ENCODE measurements at places on chromosomes 12 and 14. TPM values are rescaled to one million over a fixed set of nuclear protein-coding genes. Genes with fewer than 3 reads are reported as not detected.
A peak's percentile ranks its signal among the peaks of the same experiment; 100 is the strongest.

SMCO2 gene
- polyA plus RNA-seq: 0.28 TPM

KLRC2 gene
- not detected for polyA plus RNA-seq

SLC10A1 gene
- polyA plus RNA-seq: not detected

FAM90A1 gene
- 0.45 TPM for polyA plus RNA-seq

PCBP2 gene
- 459 TPM for polyA plus RNA-seq

AKAP5 gene
- 6.9 TPM for polyA plus RNA-seq

AKAP6 gene
- polyA plus RNA-seq: 0.81 TPM

RHEBL1 gene
- 1.2 TPM for polyA plus RNA-seq

APOF gene
- polyA plus RNA-seq: not detected

GRCh38 chr12:26795910-26796309 is 37.1 kb downstream of the ITPR2 start:
- H3K4me3 ChIP-seq: no peak overlapping the region
- H3K27ac ChIP-seq: no peak overlapping the region
- no peaks in the 10 kb centered on the region for H3K27me3 ChIP-seq
- DNase-seq: no peak
- no peaks in the 10 kb centered on the region for H3K4me1 ChIP-seq
- peaks cover 3% of the 10 kb centered on the region for H3K36me3 ChIP-seq

GRCh38 chr12:6377667-6377994 is 2.3 kb upstream of the SCNN1A start:
- no peak for DNase-seq
- H3K27me3 ChIP-seq: no peaks in the 10 kb centered on the region
- H3K4me3 ChIP-seq: no peak overlapping the region
- peaks cover 41% of the 10 kb centered on the region for H3K4me1 ChIP-seq

DNA sequence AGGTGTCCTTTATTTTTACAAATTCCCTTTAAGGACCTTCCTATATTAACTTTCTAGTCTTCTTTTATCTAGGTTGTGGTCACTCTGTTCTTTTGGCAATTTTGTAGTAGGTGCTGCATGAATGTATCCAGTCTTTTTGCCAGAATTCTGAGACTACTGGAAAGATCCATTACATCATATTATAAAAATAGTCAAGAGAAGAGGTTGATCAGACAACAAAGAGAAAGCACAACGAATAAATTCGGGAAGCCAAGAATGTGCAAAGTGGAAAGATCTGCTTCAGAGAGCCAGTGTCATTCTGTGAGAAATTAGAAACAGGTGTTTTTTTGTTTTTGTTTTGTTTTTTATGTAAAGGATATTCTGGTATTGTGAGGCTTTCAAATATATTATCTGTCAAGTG is 15.8 kb upstream of the SLC16A7 start:
- no peaks in the 10 kb centered on the region for H3K27me3 ChIP-seq
- H3K4me1 ChIP-seq: no peaks in the 10 kb centered on the region
- no peak for DNase-seq
- no peak overlapping the region for H3K27ac ChIP-seq

- no peak overlapping the region for H3K27ac ChIP-seq
- H3K4me3 ChIP-seq: no peak overlapping the region
- H3K27me3 ChIP-seq: no peaks in the 10 kb centered on the region
Observed at GRCh38 chr12:51753980-51754675, 94.4 kb downstream of the FIGNL2 start.

DNA sequence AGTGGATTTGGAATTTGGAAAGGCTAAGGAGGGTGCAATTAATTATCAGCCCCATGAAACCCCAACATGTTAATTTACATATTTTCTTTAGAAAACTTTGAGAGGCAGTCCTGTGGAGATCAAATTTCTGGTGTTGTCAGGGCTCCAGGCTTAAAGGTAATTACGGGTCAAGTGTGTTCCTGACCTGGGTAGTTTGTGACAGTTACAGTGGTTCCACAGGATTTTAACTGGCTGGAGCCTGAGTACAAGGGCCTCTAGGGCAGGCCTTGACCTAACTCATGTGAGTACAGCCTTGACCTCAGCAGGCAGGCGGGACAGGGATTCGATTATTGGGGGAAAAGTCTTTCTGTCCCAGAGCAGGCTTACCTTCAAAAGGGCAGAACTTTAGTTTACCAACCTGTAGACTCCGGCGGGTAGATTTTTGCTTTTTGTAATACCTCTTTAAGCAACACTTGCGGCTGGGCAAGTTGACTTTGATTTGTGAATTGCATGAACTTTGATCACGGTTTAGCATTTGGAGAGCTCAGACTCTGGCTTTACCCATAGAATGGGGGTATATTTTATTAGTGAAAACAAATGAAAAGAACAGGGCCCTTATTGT is 8.4 kb upstream of the PPTC7 start:
- H3K27me3 ChIP-seq: no peaks in the 10 kb centered on the region
- DNase-seq: peak; percentile 63
- peak overlapping the region; percentile 44 for H3K27ac ChIP-seq
- H3K4me3 ChIP-seq: no peak overlapping the region
- H3K4me1 ChIP-seq: peaks cover 15% of the 10 kb centered on the region
- H3K36me3 ChIP-seq: no peaks in the 10 kb centered on the region

DNA sequence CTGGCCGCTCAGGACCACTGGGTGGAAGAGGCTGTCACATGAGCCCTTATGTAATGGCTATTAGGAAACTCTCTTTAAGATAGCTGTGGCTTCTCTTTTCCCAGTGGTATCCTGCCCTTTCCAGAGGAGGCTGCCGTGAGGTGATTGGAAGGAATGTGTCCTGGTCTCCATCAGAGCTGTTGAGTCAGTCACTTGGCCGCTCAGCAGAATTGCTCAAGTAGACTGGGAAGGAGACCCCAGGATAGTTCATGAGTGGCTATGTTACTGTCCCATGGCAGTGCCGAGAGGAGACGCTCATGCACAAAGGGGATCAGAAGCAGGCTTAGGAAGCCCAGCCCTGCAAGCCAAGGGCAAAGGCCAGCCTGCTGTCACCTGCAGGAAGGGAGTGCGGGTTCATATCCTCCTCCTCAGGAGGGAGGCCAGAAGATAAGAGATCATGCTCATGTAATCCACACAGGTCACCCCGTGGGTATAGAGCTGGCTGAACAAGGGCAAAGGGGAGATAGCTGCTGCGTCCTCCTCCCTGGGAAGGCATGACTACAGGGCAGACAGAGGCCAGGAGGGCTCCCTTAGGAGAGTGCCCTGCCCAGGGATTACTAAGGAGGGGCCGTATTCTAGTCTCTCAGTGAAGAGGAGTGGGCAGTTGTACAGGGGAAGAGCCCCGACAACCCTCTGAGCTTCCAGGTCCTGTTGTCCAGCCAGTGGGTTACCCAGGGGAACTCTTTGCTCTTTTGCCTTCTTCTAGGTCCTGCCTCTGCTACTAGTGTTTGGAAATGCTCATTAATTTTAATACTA is 137.0 kb upstream of the MAX start:
- DNase-seq: peak; percentile 90
- H3K27ac ChIP-seq: peak overlapping the region; percentile 89
- H3K27me3 ChIP-seq: no peaks in the 10 kb centered on the region
- no peak overlapping the region for H3K4me3 ChIP-seq
- no peaks in the 10 kb centered on the region for H3K36me3 ChIP-seq

GRCh38 chr12:49667325-49668090 is 39.7 kb downstream of the FMNL3 start:
- no peak overlapping the region for H3K27ac ChIP-seq
- no peak for DNase-seq

- H3K27me3 ChIP-seq: no peaks in the 10 kb centered on the region
- H3K4me1 ChIP-seq: no peaks in the 10 kb centered on the region
Observed at GRCh38 chr14:45728434-45729225, 475.6 kb upstream of the MIS18BP1 start.

- H3K4me3 ChIP-seq: no peak overlapping the region
- H3K36me3 ChIP-seq: no peaks in the 10 kb centered on the region
- no peaks in the 10 kb centered on the region for H3K4me1 ChIP-seq
- no peak for DNase-seq
- no peaks in the 10 kb centered on the region for H3K27me3 ChIP-seq
Observed at GRCh38 chr14:81363746-81364378, 36.3 kb downstream of the STON2 start.

- peak; percentile 72 for DNase-seq
- no peaks in the 10 kb centered on the region for H3K27me3 ChIP-seq
- peak overlapping the region; percentile 87 for H3K4me3 ChIP-seq
- H3K4me1 ChIP-seq: peaks cover 14% of the 10 kb centered on the region
- H3K36me3 ChIP-seq: peaks cover 30% of the 10 kb centered on the region
Observed at GRCh38 chr12:124862768-124863415, 772 bp downstream of the SCARB1 start.

DNA sequence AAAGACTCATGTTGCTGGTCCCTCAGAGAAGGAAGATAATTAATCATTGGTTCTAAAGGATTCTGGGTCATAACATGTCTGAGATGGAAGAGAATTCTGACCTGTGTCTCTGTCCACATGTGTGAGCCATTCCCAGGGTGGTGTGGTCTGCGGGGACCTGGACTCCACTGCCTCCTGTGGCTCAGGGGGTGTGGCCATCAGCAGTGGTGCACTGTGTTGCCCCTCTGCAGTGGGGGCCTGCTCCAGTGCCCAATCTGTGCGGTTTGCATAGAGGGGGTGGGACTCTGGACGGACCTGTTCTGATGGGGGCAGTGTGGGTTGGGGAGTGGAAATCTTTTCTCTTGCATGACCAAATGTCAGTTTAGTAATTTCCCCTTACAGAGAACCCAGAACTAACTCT is 13.5 kb downstream of the KRT85 start:
- H3K36me3 ChIP-seq: no peaks in the 10 kb centered on the region
- H3K27ac ChIP-seq: no peak overlapping the region
- no peaks in the 10 kb centered on the region for H3K4me1 ChIP-seq
- peaks cover 12% of the 10 kb centered on the region for H3K27me3 ChIP-seq
- H3K4me3 ChIP-seq: no peak overlapping the region

DNA sequence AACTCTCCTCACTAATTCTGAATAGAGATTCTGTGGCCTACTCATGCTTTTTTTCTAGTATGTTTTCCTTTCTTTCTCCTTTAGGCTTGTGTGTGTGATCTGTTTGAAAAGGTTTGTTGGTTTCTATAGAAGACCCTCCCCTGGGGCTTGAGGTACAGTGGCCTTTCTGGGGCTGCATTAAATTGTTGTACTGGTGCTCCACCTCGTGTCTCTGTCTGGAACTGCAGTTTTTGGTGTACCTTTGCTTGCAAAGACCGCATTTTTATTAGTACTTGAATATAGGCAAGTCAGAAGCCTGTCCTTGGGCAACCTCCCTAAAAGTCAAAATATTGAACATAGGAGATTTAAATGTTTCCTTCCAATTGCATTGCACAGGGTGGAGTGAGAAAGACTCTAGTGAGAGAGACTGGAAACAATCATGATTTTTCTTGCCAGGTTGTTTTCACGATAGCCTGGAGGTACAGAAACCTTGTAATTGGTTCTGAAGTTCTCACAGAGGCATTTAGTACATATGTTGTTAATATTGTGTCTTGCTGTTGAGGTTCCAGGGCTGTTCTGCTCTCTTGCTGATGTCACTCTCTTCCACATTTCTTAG is 39.0 kb downstream of the SLCO1B1 start:
- peak; percentile 8 for DNase-seq
- H3K4me1 ChIP-seq: no peaks in the 10 kb centered on the region
- no peak overlapping the region for H3K27ac ChIP-seq
- H3K4me3 ChIP-seq: no peak overlapping the region
- no peaks in the 10 kb centered on the region for H3K36me3 ChIP-seq
- H3K27me3 ChIP-seq: no peaks in the 10 kb centered on the region

DNA sequence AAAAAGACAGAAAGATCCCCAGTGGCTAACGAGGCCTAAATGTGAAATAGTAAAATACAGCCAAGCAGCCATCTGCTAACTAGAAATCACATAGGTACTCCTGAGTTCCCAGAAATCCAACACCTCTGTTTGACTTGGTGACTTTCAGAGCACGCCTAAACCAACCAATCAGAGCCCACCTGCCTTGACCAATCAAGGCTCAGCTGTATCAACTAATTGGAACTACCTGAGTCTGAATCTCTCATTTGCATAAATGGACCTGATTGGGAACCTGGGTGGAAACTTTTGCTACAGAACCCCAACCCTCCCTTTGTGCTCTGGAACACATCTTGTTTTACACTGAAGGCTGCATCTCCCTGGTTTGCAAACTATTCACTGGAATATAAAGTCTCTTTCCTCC is 5.1 kb upstream of the TCL1B start:
- H3K4me3 ChIP-seq: no peak overlapping the region
- no peak for DNase-seq
- no peaks in the 10 kb centered on the region for H3K27me3 ChIP-seq
- H3K36me3 ChIP-seq: no peaks in the 10 kb centered on the region
- no peaks in the 10 kb centered on the region for H3K4me1 ChIP-seq
- no peak overlapping the region for H3K27ac ChIP-seq

DNA sequence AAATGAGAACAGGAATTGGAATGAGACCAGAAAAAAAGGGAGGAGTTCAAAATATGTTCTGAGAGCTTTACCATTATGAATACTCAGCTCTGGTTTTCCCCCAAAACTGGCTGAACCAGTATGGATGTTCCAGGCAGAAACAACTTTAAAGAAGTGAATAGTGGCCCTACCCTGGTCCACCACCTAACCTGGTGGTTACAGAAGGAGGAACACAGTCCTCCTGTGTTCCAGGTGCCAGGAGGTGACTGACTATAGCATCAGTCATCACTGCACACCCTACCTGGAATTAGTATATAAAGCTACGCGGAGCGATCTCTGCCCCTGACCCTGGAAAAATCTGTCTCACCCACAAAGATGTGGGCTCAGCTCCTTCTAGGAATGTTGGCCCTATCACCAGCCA is at the start of gene A2ML1:
Gene A2ML1 (plus strand): TSS at position 324 of the 400 bp plus-strand sequence. CDS start 31 bp downstream, at position 355.
- no peak for DNase-seq
- H3K4me3 ChIP-seq: no peak within 1 kb of the TSS
- no peaks in the 10 kb centered on the region for H3K27me3 ChIP-seq
- no peaks in the 10 kb centered on the region for H3K4me1 ChIP-seq
- no peaks in the 10 kb centered on the region for H3K36me3 ChIP-seq

DNA sequence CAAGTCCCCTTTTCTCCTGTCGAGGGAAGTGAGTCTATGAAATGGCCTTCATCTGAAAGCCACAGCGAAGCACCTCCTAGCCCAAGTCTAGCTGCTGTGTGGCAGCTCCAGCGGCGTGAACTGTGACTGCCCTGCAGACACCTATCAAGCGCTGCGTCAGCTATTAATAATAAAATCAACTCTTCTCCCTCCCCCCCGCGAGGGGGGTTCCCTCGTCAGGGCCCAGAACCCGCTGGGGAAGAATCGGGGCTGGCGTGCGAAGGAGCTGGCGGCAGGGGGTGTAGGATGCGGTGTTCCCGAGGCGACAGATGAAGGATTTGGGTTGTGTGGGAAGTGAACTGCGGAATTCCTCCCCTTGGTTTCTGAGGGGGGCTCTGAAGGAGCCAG is 662 bp upstream of the ATP2A2 start:
- no peaks in the 10 kb centered on the region for H3K27me3 ChIP-seq
- H3K27ac ChIP-seq: peak overlapping the region; percentile 86
- peak overlapping the region; percentile 74 for H3K4me3 ChIP-seq
- peak; percentile 67 for DNase-seq

- H3K27ac ChIP-seq: no peak overlapping the region
- no peaks in the 10 kb centered on the region for H3K36me3 ChIP-seq
- H3K4me1 ChIP-seq: no peaks in the 10 kb centered on the region
Observed at GRCh38 chr12:48601013-48601756, 31.3 kb upstream of the LALBA start.

DNA sequence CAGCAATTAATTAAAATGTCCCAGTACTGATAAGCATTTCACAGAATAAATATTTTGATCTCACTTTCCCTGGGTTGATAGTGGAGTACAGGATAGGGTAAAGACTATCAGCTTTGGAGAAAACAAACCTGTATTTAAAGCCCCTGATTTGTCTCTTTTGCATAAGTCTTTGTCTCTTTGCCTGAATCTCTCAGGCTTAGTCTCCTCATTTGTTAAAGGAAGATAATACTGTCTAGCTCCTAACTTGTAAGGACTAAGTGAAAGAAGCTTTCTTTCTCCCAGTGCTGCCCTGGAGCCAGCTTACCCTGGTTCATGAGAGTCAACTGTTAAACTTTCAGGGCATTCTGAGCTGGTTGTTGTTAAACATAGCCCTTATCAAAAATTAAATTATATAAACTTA is 5.5 kb upstream of the NR1H4 start:
- H3K4me1 ChIP-seq: no peaks in the 10 kb centered on the region
- no peak for DNase-seq
- H3K27me3 ChIP-seq: no peaks in the 10 kb centered on the region
- H3K4me3 ChIP-seq: no peak overlapping the region
